ENCODE measurements at places on chromosomes 6 and 20. TPM values are rescaled to one million over a fixed set of nuclear protein-coding genes. Genes with fewer than 3 reads are reported as not detected.

Gene RNF217
- 8.7 TPM for total RNA-seq

Gene ENPP3
- not detected for total RNA-seq

Gene ERVFRD-1
- not detected for total RNA-seq

Gene C6orf62
- total RNA-seq = 48.2 TPM

Gene TP53TG5
- not detected for total RNA-seq

Gene TAGAP
- not detected for total RNA-seq

Gene GSTA4
- total RNA-seq = 28.6 TPM

Gene GPLD1
- 0.31 TPM for total RNA-seq

Data from hair follicular keratinocyte (primary cell).